AG04449 (cell line): ENCODE measurements at places on chromosomes 13 and 19.

DNA sequence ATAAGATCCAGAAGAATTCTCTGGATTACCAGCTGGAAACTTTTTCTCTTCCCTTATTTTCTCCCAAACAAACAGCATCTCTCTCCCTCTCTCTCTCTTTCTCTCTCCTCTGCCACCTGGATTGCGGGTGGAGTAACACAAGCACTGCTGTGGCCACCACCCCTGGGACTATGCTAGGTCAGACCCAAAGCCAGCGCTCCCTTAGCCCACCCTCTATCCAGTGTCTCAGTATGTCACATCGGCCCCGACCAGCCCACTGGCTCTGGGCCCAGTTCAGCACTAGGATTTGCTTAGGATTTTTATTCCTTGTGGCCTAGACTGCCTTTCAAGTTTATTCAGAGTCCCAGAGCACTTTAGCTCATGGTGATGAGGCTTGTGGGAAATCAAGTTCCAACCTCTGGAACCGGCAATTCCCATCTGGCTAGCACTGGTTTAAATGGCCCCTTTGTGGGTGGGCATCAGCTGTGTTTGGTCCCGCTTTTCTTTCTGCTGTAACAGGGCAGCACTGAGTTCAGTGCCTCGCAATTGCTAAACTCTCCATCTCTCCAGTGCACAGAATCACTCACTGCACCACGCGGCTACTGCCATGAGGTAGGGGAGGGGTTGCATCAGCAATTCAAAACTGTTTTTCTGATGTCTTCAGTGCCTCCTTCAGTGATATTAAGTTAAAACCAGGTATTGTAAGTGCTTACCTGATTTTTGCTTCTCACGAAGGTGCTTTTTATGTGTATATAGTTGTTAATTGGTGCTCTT, 1623.1 kb downstream of the SLITRK5 start:
- DNase-seq, result no peak

- DNase-seq, result no peak
Measured at GRCh38 chr13:20571676-20572075, 4.7 kb downstream of the IFT88 start.

GRCh38 chr13:78596399-78596735, 7.0 kb downstream of the POU4F1 start:
- DNase-seq, result no peak

DNA sequence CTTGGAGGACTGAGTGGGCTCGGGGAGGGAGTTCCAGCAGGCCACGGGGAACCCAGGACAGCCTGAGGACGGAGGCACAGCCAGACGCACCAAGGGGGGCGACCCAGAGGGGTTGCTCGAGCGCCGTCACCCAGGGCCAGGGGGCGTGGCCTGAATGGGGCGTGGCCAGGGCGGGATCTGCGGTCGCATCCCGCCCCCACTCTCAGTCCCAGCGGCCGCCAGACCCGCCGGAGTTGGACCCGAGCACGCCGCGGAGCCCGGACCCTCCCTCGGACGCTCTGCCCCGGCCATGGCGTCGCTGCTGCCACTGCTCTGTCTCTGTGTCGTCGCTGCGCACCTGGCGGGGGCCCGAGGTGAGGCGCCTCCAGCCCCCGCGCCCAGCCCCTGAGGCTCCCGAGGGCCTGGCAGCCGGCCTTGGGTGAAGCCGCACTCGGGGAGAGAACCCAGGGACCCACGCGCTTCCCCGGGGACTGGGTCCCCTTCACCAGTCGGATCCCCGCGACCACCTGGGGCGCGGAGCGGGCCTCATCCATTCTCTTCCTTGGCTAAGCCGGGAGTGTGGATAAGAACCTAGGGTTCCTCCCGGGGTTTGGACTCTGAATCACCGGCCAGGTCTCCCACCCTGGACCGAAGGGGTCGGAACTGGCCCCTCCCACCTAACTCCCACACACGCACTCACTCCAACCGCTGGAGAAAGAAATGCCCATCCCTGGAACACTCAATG, at the start of gene CILP2:
Gene CILP2, plus strand, starts transcription at position 205 of the 724 bp plus-strand sequence. Its CDS starts 85 bp downstream, at position 290.
- DNase-seq, result no peak

- peak; percentile 71 for DNase-seq
Measured at GRCh38 chr13:110916301-110917142, 1.7 kb upstream of the ANKRD10 start.

DNA sequence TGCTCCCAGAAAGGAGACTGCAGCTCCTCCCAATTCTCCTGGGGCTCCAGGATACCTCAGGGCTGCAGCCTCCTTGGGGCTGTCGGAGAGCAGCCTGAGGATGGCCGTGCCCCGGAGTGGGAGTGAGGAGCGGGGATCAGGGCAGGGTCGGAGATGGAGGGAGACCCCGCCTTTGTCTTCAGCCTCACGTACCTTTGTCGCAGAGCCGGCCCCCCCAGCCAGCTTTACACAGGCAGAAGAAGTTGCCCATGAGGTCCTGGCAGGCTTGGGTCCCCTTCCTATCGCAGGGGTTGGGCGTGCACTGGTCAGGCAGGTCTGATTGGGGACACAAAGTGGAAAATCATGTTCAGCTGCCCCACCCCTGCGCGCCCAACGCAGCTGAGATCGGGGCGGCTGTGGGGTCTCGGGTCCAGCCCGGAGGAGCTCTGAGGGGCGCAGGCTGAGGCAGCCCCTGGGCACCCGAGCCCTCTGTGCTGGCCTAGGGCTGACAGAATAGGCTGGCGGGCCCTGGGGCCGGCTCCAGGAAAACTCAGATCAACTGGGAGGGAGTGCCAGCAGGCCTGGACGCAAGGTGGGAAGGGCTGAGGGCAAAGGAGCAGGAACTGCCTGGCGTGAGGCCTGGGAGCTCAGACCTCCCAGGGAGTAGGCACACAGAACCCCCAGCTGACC, 24.2 kb downstream of the GAS6 start:
- DNase-seq, result no peak

DNA sequence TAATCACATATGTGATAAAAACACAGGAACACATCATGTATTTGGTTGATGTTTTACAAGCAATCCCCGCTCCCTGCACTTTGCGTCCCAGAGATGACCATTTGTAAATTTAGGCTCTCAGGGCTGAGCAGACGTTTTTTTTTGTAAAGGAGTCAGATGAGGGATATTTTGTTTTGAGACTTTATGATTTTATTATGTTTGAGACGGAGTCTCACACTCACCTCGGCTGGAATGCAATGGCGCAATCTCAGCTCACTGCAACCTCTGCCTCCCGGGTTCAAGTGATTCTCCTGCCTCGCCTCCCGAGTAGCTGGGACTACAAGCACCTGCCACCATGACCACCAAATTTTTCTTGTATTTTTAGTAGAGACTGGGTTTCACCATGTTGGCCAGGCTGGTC, 1.4 kb downstream of the TLE6 start:
- DNase-seq, result no peak

- DNase-seq, result no peak
Measured at GRCh38 chr13:107554460-107554859, 660.9 kb downstream of the LIG4 start.

DNA sequence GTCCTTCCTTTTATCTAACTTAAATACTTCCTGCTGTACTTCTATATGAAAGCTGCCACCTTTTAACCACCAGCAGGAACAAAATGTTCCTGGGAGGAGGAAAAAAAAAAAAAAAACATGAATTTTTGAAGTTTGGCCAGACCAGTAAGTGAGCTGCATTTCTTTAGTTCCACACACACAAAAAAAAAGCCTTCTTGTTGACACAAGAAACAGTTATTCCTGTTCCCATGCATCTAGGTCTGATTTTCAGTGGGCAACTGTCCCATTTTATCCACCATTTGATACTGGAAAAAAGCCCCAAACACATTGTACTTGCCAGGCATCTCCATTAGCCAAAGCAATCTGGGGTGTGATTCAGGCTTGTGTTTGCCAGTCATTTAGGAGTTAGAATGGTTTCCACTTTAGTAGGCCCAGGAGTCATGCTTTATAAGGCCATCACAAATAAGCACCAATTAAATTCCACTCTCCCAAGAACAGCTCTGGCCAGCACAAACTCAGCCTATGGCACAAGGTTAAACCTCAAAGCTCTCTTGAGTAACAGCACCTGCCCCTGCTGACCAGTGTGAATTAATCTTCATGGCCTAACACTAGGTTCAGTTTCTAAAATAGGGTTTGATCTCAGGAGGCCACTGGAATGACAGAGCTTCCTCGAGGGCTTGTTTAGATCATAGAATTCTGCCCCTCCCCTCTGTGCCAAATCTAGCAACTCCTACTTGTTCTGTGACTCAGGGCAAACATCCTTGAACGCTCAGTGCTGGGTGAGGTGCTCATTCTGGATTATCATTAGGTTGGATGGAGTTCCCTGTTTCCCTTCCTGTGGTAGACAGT, 67.1 kb downstream of the NUFIP1 start:
- peak; percentile 85 for DNase-seq

DNA sequence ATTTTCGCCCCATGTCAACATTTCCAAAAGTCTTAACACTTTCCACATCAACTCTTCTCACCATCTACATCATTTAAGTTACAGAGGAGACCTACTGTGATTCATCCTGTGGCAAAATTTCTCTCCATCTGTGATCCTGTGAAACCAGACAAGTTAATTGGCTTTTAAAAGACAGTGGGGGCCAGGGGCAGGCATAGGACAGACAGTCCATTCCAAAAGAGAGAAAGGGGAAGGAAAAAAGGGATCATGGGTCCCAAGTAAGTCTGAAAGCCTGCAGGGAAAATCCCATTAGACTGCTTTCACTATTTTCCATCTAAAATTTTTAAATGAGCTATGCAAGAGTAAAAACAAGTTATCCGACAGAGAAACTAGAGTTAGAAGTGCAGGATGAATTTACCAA, 121.0 kb downstream of the MRPL57 start:
- no peak for DNase-seq

GRCh38 chr13:111859354-111860230, 207.4 kb upstream of the SOX1 start:
- DNase-seq, result no peak

DNA sequence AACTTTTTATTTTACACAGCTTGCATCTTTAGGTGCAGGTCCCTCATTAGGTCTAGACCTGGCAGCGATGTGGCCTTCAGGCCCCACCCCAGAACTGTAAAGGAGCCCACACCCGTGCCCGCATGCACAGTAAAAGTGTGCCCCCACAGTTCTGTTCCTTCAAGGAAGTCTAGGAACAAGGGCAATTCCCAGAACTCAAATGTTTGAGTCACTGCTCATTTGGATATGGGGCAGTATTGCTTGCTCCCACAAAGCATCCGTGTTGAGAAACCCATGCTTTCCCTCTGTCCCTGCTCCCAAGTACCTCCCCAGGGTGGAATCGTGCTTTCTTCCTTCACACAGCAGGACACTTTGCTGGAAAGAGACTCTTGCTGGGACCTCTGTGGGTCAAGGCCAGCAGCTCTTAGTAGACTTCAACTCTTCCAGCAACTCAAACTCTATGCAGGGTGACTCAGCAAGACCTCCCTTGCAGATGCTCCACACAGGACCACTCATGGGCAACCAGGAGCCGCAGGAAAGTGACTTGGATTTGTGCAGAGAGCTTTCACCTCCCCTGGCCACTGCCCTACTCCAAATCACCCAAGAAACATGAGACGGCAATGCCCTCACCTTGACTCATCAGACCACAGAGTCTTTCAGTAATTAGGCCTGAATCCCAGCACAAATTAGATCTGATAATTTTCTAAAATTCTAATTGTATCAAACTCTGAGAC, 12.3 kb downstream of the SLC7A1 start:
- DNase-seq, result no peak

DNA sequence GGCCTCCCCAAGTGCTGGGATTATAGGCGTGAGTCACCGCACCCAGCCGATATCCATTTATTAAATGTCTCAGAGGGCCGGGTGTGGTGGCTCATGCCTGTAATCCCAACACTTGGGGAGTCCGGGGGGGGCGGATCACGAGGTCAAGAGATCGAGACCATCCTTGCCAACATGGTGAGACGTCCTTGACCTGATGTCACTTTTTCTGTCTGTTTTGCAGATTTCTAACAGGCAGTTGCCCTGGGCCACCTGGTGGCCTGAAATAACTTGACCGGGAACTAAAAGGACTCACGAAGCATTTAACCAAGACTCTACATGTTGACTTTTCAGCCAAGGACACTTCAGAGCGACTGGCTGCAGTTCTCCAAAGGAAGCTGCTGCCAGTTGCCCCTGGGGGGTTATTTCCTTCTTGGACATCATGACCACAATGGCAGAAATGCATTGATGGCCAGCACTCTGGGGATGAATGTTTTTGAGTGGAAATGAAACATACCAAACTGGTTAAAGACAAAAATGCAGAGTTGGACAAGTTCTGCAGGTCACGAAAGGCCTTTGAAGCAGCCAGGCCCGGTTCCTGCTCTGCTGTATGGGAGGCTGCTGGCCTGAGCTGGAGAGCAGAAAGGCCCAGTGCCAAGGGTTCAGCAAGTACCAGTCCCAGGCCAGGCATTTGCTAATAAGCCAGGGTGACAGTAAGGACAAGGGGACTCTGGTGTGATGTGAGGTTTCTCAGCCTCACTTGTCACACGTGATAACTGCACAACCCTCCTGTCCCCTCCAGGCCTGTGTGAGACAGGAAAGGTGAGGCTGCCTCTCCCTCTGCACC, 8.3 kb downstream of the ZNF837 start:
- DNase-seq, result no peak

GRCh38 chr13:43877766-43878165, 1.8 kb downstream of the CCDC122 start:
- no peak for DNase-seq

- no peak for DNase-seq
Measured at GRCh38 chr13:33182729-33183128, 102.8 kb downstream of the STARD13 start.

GRCh38 chr13:29802621-29803020, 47.8 kb downstream of the UBL3 start:
- no peak for DNase-seq

DNA sequence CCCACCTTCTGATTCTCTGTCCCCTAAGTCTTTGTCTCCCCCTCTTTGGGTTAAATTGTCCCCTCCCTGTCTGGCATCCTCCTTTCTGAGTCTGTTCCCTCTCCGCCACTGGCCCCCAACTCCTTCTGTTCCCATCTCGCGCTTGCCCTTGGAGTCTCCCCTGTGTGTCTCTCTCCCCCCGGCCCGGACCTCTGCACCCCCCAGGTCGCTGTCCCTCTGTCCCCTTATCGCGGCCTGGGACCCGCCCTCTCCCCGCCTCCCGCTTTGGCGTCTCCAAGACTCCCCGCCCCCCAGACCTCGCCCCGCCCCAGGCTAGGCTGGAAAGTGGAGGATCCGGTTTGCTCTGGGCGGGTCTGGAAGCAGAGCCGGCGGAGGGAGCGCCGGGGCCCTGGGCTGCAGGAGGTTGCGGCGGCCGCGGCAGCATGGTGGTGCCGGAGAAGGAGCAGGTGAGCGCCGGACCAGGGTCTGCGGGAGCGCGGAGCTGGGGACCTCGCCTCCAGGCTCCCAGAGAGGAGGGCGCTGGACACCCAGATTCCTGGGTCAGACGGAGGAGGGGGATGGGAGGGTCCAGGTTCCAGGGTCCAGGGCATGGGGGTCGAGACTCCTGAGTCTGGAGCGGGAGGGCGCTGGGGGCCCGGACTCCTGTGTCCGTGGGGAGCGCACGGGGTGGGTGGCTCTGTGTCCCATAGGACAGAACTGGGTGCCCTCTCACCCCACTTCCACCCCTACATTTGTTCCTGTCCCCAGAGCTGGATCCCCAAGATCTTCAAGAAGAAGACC, at the start of gene TRPM4:
Gene TRPM4, plus strand, starts transcription at position 348 of the 780 bp plus-strand sequence. Its CDS starts 75 bp downstream, at position 423.
- no peak for DNase-seq

- DNase-seq, result no peak
Measured at GRCh38 chr13:73258406-73258805, 199.6 kb downstream of the KLF5 start.

- no peak for DNase-seq
Measured at GRCh38 chr19:46471811-46472543, 614 bp upstream of the PNMA8A start.
